ENCODE measurements at places on chromosomes 4 and X.

DNA sequence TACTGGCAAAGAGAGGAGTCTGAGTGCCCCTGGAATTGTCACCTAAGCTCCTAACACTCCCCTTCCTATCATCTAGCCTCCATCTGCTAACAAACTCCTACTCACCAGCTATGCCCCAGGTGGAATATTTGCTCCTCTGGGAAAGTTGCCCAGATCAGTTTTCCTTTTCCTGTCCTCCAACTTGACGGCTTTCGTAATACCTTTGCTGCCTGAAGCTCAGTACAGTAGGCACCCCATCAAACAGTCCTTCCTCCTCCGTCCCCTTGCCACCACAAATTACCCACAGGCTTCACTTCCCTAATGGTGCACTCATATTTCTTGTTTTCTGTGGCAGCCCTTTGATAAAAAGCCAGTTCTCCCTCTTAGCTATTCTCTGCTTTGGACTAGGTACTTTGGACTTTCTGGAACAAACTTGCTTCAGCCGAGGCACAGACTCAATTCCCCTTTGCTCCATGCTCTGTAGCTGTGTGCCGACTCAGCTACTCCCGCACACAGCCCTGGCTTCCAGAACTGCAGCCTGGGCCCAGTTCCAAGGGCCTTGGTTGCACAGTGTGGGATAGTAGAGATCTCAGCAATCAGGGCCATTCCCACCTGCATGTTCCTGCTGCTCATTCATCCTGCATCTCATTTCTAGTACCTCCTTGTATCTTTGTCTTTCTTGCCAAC lies 605.1 kb downstream of the BCOR start:
- DNase-seq: no peak

DNA sequence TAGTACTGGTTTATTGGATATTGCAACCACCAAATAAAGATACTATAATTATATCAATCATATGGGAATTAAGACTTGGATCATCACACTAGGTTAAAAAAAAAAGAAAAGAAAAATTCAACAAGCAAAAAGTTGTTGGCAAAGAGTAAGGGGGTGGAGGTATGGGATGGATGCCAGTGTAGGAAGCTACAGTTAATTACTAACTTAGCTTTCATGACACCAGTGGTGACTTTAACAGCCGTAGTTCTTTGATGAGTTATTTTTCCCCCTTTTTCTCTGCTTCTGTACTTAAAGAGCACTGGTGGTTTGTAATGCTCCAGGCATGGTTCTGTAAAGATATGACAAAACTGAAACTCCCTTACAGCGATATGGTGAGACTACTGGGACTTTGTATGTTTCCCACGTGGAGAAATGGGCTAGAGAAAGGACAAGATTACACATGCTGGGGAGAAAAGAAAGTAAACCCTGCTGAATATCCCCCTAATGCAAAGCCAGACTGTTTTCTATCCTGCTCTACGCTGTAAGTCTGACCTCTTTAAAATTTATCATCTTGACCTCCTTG lies 210.8 kb downstream of the SPOCK3 start:
- DNase-seq: no peak

DNA sequence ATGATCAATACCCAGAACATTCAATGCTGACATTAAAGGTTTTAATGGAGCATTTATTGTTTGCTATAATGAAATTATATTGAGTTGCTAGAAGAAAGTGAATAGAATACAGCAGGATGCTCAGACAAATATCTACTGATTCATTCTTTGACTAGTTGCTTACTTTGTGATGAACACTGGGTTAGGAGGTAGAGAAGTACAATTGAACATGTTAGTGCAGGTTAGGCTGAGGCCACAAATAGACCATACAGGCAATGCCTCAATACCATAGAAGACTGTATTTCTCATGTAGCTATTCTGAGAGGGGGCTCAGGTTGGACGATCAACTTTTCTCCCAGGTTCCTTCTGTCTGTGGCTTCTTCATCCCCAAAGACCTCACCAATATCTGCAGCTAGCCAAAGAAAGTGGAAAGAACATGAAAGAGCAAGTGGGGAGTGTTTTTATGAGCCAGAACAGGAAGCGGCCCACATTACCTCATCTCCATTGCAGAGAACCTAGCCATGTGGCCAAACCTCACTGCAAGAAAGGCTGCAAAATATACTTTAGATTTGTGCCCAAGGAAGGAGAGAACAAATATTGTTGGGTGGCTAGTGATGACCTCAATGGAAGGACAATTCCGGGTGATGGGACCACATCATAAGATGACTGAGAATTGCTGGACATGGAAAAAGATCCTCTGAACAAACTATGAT lies 180.3 kb upstream of the GATB start:
- DNase-seq: no peak

GRCh38 chr4:79980448-79980847 lies 92.6 kb downstream of the ANTXR2 start:
- DNase-seq: no peak

DNA sequence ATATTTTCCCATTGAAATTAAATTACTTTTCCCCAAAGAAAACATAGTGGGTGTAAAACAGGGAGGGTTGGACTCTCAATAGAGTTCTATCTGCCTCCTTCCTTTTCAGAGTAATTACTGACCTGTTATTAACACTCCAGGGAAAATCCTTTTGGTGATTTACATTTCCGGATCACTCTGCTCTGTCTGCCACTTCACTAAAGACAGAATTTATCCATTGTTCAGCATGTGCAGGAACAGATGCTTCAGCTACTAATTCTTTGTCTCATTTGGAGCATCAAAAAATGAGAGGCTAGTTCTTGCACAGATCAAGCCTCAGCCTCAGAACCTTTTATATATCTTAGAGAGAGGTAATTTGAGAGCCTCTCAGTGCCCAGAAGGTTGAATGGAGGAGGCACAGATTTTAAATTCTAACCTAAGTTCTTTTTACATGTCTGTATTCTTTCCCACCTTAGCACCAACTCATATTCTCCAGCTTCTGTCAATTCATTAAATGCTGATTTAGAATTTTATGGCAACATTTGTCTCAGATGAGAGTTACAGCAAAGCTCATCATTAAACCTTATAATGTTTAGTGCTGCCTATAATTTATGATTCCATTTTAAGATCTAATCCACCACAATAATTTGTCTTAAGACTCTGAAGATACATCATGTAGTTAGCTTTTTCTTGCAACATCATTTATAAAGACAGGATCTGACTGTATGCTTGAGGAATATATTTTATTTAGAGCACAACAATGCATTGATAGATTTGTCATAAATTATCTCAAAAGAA lies 1494.4 kb downstream of the STIM2 start:
- no peak for DNase-seq

DNA sequence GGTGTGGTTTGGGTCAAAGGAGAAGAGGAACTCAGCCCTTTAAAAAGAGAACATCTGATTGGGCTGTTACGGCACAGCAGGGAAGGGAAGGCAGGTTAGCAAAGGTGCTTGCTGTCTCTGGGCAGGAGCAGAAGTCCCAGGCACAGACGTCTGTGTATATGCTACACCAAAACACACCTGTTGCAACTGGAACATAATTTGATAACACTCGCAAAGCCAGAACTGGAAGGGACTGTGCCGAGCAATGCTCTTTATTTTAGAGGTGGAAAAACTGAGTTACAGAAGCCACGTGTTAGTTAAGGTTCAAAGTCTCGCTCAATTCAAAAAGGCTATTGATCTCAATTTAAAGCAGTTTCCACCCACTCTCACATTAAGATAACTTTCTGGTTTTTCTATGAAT lies 2.2 kb upstream of the FAM114A1 start:
- DNase-seq: no peak

DNA sequence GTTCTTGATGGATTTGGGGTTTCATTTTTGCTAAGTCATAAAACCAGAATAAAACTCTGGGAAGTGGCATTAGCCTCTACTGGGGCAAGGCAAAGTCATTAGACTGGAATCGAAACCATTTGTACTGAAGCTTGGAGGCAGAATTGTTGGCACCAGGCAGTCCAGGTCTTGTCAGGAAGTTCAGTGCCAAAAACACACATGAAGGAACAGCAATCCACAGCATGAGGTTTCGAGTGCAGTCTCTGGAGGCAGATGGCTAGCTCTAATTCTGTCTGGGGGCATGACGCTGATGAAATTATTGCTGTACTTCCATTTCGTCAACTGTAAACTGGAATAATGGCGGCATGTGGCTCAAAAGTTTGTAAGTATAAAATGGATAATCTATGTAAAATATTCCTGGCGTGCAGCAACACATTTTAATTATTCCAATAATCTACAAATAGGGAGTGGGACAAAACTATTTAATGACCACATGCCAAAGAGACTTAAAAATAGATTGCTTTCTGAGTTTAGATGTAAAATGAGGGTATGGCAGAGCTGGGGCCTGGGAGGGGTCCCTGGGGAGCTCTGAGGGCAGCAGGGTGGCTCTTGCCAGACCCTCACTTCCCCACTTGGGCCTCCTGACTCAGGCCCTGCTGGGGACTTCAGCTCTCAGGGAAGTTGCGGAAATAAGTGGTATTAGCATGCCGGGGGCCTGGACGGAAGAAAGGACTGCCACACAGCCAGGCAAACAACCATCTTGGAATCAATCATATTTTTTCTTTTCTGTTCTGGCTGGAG lies 18.8 kb upstream of the CENPU start:
- DNase-seq: no peak

DNA sequence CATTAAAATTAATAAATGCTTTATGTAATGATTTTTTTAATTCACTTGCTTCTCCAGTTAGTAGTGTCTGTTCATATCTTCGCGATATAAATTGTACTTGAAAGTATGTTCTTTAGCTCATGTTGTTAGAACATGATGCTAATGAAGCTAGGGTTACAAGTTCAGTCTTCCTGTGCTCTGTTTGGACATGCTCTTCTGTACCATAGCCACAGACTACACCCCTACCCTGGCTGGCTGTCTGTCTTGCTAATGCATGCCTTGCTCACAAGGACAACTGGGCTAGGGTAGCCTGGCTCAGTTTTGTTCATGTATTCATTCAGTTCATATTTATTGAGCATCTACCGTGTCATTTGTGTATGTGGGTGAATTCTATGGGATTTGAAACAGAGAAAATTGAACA lies 50.8 kb upstream of the MTMR1 start:
- DNase-seq: no peak

GRCh38 chrX:7711167-7711566 lies 131.8 kb upstream of the VCX start:
- no peak for DNase-seq

DNA sequence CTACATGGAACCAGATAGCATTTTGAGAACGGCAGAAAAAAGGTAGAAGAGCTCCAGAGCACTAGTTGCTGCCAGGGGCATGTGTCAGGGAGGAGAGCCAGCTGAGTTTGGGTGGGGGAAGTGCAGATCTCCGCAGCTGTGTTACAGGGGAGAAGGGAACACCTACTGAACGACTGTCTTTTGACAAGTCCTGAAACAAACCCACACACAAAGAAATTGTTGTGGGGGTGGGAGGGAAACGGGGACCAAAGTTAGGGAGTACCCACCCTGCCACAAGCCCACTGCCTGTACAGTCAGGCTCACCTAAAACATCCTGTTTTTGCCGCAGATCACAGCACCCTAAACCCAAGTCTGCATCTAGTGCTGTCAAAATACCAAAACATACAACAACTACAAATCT lies 55.5 kb downstream of the LEF1 start:
- DNase-seq: no peak

All from H54 (cell line).